ENCODE measurements at places on chromosomes 7 and 10.

DNA sequence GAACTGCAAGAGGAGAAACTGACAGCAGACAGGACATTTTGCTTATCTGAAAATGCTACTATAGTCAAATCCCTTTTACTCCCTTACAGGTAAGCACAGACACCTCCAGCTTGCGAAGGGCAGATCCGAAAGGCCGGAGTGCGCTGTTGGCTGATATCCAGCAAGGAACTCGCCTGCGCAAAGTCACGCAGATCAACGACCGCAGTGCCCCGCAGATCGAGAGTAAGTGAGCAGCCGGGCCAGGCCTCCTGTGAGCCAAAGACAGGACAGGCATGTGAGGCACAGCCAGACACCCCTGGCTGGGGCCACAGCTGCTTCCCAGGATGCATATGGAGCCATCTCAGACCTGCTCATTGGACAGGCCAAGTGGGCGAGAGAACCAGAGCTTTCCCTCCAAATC is 69.4 kb downstream of the WIPF3 start:
- DNase-seq = no peak

GRCh38 chr10:124754227-124754626 is 10.0 kb upstream of the FAM53B start:
- no peak for DNase-seq

- no peak for DNase-seq
Observed at GRCh38 chr7:134458341-134458805, 527 bp downstream of the AKR1B1 start.

- no peak for DNase-seq
Observed at GRCh38 chr10:75399461-75400162, 2.0 kb downstream of the ZNF503 start.

- DNase-seq = no peak
Observed at GRCh38 chr7:123241809-123242208, 42.0 kb upstream of the SLC13A1 start.

GRCh38 chr7:142806022-142806356 is 35.2 kb downstream of the PRSS2 start:
- no peak for DNase-seq

GRCh38 chr10:43931308-43931930 is 282.7 kb upstream of the ZNF32 start:
- DNase-seq = no peak

GRCh38 chr7:25851332-25852210 is 300.4 kb upstream of the NFE2L3 start:
- DNase-seq = peak; percentile 27

DNA sequence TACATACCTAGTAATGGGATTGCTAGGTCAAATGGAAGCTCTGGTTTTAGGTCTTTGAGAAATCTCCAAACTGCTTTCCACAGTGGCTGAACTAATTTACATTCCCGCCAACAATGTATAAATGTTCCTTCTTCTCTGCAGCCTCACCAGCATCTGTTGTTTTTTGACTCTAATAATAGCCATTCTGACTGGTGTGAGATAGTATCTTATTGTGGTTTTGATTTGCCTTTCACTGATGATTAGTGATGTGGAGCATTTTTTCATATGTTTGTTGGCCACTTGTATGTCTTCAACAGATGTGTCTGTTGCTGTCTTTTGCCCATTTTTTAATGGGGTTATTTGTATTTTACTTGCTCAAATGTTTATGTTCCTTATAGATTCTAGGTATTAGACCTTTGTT is 675.5 kb downstream of the SUGCT start:
- no peak for DNase-seq

DNA sequence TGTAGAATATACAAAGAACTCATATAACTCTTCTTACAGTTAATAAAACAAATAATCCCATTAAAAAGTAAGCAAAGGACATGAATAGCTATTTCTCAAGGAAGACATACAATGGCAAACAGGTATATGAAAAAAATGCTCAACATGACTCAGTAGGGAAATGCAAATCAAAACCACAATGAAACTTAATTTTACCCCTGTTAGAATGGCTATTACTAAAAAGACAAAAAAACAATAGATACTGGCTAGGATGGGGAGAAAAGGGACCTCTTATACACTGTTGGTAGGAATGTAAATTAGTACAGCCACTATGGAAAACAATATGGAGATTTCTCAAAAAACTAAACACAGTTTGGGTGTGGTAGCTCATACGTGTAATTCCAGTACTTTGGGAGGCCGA is 37.8 kb downstream of the HERPUD2 start:
- no peak for DNase-seq

DNA sequence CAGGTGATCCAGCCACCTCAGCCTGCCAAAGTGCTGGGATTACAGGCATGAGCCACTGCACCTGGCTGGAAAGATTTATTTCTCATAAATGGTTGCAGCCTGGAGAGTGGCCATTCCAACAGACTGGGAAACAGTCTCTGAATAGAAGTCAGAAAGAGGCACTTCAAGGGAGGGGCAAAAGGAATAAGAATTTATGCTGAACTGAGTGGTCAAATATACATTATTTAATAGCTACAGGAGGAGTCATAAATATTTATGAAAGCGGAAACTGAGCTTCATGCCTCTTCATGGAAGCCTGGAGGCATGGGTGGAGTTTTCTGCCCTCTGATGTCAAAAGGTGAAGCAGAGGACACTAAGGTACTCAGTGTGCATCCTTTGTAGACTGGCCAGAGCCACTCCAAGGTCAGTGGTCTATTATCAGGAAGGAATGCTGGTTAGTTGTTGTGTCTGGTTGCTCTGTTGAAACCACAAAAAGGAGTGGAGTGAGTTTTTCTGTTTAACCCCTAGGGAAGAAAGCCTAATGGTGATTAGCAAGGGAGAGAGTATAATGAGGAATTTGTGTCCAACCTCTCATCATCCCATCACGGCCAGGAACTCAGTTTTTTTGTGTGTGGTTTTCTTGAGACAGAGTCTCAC is 9.3 kb upstream of the NRBF2 start:
- DNase-seq = no peak

GRCh38 chr10:118495499-118495898 is 99.9 kb downstream of the PRLHR start:
- DNase-seq = no peak

- DNase-seq = no peak
Observed at GRCh38 chr7:99079104-99079503, 64.8 kb downstream of the SMURF1 start.

DNA sequence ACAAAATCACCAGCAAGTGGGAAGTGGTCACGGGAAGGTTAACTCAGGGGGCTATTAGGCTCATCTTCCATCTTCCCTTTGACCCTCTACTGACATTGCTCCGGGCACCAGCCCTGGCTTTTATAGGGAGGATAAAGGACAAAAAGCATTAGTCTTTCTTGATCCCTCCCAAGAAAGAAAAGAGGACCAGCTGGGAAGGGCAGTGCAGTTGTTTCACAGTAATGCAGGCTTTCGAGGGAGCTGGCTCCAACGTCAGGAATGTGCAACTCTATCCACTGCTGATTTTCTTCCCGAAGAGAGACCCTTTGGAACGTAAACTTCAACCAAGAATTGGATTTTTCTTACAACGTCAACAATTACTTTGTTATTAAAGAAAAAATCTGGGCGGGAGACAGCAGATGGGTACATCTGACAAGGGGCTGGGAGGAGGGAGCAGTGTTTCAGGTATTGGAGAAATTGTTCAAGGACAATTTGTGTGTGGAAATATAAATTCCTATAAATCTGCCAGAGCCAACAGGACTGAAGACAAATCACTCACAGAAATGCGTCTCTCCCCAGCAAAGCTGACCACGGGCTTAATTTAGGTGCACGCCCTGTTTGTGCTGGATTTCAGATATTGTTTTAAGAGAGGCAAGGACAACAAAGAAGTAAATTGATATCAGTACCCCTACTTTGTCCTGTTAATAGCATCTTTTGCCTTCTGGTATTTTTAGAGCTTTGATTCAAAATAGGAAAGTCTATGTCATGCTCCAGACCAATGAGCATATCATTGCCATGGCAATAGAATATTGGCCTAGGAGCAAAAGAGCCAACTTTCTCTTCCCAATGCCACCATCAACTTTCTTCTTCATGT is 23.4 kb upstream of the ARID5B start:
- no peak for DNase-seq

GRCh38 chr7:139916717-139917395 is 87.8 kb downstream of the TBXAS1 start:
- no peak for DNase-seq

DNA sequence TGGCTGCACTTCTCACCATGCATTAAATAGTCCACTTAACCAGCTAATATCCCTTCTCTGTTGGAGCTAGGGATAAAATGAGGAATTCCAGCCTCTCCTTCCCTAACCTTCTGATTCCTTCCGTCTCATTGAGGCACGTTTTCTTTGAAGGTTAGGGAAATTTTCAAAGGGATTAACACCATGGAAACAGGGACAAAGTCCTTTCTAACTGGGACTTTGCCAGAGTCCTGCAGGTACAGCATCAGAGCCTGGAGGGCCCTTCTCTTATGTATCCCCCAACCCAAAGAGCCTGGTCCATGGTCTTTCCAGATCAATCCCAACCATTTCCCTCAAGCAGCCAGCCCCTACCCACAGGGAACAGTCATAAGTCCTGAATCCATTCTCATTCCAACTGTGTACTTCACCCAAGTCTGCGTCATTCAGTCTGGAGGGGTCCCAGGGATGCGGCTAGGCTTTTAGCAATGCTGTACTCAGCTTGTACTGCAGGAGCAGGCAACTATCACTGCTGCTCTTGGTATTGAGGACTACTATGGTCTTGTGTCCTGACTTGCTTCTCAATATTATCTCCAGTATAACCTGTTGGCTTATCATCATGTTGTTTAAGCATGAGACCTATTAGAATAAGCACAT is 34.6 kb upstream of the CROT start:
- no peak for DNase-seq

DNA sequence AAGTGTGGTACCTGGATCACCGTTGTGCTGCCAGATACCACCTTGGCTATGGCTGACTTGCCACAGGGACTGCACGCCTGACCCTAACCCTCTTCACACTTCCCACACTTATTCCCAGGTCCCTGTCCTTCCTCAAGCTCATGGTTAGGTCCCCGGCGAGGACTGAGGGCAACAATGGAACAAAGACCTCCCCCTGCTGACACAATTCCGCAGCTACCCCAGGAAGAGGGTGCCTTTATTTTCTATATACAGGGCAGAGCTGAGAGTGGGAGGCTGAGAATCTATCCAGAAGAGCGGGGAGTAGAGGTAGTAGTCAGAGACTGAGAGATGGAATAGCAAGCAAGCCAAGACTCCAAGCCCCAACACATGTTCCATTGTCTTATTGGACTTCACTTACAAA is 118.1 kb upstream of the SEM1 start:
- no peak for DNase-seq

DNA sequence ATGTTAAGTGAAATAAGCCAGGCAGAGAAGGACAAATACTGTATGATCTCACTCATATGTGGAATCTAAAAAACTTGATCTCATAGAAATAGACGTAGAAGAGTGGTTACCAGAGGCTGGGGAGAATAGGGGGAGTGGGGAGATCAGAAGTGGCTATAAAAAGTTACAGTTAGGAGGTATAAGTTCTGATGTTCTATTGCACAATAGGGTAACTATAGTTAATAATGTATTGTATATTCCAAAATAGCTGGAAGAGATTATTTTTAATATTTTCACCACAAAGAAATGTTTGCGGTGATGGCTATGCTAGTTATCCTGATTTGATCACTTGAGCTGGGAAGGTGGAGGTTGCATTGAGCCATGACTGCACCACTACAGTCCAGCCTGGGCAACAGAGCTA is 53.8 kb downstream of the SLC18A2 start:
- no peak for DNase-seq

- DNase-seq = no peak
Observed at GRCh38 chr7:50156706-50157105, 63.7 kb upstream of the ZPBP start.

All from AML-193 (cell line).